Right forelimb (tissue), 1 donor: ENCODE measurements at places on chromosomes 1 and 21.
A peak's percentile ranks its signal among the peaks of the same experiment; 100 is the strongest.

- DNase-seq: no peak
Observed at GRCh38 chr1:154710106-154710505, 102.1 kb upstream of the ADAR start.

- DNase-seq: no peak
Observed at GRCh38 chr1:93519199-93519829, 71.4 kb downstream of the FNBP1L start.

- DNase-seq: no peak
Observed at GRCh38 chr1:154425172-154425571, 20.0 kb downstream of the IL6R start.

- peak; percentile 89 for DNase-seq
Observed at GRCh38 chr1:23394684-23395083, 25.0 kb upstream of the ZNF436 start.

DNA sequence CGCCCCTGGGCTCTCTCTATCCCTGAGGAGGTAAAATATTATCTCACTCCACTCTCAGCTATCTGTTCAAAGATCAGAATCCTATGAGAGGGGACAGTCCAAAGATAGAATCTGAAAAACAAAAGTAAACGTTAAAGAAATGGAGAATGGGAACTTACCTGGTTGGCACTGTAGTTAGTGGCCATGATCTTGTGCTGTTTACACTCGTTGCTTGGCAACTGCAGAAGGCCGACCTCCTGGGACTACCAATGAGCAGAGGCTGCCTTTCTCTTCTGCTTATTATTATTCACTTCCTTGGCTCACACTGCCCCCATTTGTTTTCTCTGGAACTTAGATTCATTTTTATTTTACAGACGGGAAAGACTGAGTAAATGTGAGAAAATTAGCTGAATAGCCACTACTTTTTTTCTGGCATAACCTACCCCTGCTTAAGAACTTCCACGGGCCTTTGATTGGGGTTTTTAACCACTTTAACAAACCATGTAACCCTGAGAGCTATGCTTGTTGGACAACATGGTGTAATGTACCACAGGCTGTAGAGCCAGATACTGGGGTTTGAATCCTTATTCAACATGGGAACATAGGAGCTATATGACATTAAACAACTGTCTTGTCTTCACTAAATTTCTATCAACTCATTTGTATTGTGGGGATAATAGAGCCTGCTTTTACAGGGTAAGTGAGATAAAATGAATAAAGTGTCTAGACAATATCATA is at the start of gene CFAP126:
Gene CFAP126 (minus strand): TSS at position 193 of the 717 bp plus-strand sequence. CDS start 8 bp downstream, at position 185.
- no peak for DNase-seq

GRCh38 chr1:77218477-77219165 is 609 bp downstream of the PIGK start:
- no peak for DNase-seq

DNA sequence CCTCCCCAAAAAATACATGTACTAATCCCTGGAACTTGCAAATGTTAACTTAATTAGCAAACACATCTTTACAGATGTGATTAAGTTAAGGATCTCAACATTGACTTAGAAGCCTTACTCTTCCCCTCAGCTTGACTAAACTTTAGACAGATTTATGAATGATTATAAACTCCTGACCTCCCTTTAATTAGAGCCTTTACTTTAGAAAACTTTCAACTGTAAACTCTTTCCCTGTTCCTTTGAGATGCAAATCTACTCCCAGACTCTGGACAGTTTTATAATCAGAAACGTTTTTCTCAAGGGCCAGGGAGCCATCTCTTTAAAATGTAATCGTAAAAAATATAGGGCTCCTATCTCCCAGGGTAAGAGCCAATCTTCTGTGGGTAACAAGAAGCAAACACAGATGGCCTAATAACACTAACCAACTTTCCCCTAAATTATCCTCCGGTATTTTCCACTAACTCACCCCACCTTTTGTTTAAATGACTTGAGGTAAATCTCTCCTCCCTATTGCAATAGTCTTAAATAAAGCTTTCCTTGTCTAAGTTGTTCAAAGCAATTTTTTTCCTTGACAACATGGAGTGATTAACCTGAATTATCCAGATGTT is 284.1 kb downstream of the BRINP3 start:
- no peak for DNase-seq

DNA sequence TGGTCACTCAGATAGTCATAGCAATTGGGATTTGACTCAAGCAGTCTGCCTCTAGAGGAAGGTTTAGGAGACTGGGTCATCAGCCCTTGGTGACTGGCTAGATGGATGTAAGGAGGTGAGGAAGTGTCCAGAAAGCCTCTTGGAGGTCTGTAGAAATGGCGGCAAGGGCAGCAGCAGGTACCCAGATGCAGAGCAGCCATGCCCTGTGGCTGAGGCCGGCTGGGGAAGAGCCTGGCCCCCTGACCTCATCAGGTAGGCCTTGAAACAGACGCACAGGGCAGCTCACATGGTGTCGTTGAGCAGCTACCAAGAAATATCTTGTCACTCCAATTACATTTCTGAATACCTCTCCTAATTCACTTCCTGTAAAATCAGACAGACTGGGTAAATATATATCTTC is 98.2 kb downstream of the DMRTB1 start:
- DNase-seq: peak; percentile 44

DNA sequence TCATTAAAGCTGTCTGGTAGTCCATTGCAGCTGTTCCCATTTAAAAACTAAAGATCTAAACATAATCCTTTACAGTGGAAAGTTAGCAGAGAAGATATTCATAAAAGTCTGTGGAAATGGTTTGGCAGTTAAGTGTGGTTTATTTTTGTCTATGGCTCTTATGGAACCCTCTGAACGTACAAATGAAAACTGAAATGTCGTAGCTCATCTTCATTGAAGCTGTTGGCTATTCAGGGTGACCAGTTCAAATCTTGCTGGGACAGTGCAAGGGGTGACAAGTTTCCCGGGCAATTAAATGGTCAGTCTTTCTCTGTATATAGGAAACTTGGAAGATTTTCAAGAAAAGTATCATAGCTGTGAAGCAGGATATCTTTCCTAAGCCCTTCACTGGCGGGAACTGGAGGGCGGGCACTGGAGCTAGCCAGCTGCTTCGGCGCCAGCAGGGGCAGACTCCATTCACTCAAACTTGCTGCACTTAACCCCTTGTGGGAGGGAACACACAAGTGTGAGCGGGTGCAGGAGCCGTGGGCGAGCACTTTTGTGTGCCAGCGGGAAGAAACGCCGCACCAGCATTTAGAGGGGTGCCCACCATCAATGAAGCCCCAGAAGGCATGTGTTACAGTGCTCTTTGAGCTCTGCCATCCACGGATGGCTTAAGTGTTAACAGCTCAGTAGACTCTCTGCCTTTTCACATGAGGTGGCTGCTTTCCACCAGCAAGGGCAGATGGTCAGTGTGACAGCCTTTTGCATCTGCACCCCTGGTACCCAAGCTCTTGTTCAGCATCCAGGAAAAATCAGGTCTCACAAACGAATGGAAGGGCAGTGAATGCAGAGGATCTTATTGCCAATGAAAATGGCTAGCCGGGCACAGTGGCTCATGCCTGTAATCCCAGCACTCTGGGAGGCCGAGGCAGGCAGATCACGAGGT is 232.1 kb upstream of the KAZN start:
- DNase-seq: peak; percentile 84

- peak; percentile 64 for DNase-seq
Observed at GRCh38 chr1:101288491-101288944, 51.7 kb downstream of the S1PR1 start.
